Left ventricle myocardium inferior (tissue), 1 donor: ENCODE measurements at places on chromosomes 1 and 21.

DNA sequence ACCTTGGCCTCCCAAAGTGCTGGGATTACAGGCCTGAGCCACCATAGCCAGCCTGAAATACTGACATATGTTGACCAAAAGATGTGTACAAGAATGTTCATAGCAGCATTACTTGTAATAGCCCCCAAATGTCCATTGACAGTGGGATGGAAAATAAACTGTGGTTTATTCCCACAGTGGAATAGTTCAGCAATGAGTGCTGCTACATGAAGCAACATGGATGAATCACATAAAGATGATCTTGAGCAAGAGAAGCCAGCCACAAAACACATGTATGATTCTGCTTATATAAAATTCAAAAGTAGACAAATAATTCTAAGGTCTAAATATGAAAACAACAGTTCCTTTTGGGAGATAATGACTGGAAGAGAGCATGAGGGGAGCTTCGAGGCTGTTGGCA lies 9.1 kb upstream of the CREG1 start:
- no peak for DNase-seq

- DNase-seq: no peak
Measured at GRCh38 chr1:8232036-8232757, 85.7 kb upstream of the SLC45A1 start.

- no peak for DNase-seq
Measured at GRCh38 chr1:88736633-88737248, 52.7 kb downstream of the PKN2 start.

DNA sequence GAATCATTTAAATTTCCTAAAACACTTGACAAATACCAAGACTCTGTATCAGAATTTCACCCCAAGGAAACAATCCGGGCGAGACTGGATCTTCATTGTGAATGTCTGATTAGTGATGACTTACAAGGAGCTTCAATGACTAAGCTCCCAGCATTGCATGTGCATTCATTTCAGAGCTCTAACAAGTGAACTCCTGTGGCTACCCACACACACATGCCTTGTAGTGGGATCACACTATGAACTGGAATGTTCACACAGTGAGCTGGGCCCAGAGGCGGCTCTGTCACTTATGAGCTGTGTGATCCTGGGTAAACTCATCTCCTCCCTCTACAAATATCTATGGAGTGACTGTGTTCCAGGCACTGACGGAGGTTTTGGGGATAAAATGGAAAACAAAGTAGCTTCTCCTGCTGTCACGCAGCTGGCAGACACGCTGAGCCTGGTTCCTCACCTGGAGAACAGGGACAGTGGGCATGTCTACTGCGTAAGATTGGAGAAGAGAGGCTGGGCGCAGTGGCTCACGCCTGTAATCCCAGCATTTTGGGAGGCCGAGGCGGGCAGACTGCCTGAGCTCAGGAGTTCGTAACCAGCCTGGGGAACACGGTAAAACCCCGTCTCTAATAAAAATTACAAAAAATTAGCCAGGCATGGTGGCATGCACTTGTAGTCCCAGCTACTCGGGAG lies 56.9 kb downstream of the CLSTN1 start:
- no peak for DNase-seq

GRCh38 chr21:29145354-29145782 lies 14.9 kb downstream of the MAP3K7CL start:
- DNase-seq: no peak

DNA sequence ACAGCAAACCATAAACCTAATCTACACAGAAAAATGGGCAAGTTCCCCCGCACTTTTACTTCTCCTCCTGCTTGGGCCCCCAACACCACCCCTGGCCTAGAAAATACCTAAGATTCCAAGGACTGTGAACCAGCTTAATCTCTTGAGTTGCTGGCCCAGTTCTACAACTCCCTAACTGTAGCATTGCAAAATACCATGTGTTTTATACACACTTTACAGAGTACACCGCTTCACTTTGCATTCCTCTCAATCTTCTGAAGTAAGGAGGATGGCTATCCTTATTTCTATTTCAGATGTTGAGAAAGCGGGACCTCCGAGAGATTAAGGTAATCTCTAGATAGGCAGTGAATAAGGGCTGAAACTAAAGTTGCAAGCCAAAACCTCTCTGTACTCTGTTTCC lies 408.3 kb upstream of the NR5A2 start:
- DNase-seq: no peak

- DNase-seq: no peak
Measured at GRCh38 chr1:14899686-14900085, 253.9 kb upstream of the TMEM51 start.

- DNase-seq: no peak
Measured at GRCh38 chr1:184487531-184488193, 100.8 kb downstream of the C1orf21 start.

DNA sequence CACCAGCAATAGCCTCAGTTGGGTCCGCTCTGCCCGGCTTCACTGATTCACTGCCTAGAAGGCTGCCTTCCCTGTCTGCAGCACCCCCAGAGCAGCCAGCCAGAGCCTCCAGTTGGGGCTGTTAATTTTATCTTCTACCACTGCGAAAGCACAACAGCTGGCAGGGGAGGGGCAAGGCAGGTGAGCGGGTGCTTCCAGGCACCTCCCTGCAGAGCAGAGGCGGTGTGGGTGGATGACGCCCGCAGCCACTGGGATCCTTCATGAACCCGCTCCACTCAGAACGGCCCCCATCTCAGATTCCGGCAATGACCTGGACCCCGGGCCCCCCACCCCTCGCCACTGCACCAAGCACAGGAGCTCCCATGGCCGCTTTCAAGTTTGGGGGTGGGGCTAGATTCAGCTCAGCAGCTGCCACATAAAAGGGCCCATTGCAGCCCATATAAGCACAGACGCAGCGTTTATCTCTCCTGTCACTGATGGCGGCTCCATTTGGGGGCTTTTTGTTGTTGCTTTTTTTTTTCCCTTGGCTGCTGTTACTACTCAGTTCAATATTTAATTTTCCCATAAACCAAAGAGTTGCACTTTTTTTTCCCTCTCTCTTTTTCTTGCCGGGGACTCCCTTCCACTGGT lies 128.0 kb upstream of the KLHDC7A start:
- DNase-seq: no peak

- DNase-seq: no peak
Measured at GRCh38 chr1:21651214-21652042, 17.7 kb downstream of the RAP1GAP start.

GRCh38 chr1:174068000-174068399 lies 45.8 kb upstream of the RC3H1 start:
- no peak for DNase-seq

DNA sequence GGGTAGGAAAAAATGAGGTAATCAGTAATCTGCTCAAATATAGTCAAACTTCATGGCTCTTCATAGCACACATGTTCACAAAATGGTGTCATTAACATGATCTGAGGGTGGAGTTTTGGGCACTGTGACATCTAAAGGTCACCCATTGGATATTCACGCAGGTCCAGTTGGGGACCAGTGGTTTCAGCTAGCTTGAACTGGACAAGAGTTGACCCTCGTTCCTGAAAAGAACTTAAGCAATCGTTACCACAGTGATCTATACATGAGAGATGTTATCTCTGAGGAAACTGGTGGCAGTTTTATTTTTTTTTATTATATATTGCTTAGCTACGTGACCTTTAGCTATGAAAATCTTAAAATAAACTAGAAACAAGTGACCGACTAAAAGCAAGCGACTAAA lies 3.0 kb upstream of the OR2C3 start:
- DNase-seq: no peak

DNA sequence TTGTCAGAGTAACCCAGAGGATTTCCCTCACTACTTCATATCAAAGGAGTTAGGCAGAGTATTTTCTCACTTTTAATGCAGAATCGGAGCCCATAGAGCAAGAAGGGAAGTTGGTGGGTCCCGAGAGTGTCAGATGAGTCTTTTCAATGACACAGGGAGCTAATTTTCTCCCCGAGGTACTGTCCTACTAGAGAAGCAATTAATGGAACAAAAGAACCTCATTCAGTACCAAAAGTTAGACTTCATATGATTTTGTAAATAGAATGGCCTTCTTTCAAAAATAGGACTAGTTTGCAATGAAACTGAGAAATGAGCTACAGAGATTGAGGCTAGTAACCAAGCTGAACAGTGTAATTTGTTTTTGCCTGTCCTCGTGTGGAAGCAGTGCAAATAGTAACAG lies 3.9 kb downstream of the NCAM2 start:
- DNase-seq: no peak

- no peak for DNase-seq
Measured at GRCh38 chr1:32392325-32392724, 1.9 kb downstream of the BSDC1 start.

DNA sequence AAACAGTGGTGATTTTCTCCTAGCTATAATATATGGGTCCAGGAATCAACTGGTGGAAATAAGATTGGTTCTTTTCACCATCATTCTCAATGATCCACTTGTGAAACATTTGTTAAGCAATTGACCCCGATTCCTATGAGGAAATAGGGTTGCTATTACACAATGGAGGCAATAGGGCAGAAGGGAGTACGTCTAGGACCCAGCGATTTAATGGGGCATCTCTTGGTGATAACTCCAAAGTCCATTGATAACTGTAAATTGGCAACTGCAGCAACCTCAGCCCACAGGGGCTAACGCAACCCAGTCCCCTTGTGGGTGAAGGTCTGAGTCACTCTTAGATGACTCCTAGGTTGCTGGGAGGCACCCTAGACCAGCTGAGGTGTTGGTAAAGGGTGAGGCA lies 62.5 kb upstream of the BARHL2 start:
- no peak for DNase-seq
